ENCODE measurements at places on chromosomes 5 and 9. TPM values are rescaled to one million over a fixed set of nuclear protein-coding genes. Genes with fewer than 3 reads are reported as not detected.

Gene PLAC8L1
- not detected for total RNA-seq

Gene MSANTD3
- total RNA-seq, result 10.8 TPM

Gene GFPT2
- total RNA-seq, result 9.9 TPM

Gene GPR150
- not detected for total RNA-seq

Gene PKD2L2
- not detected for total RNA-seq

Gene PCDHB3
- total RNA-seq, result not detected

Gene LEAP2
- 0.27 TPM for total RNA-seq

Gene HEMGN
- 0.33 TPM for total RNA-seq

Gene IFNA21
- not detected for total RNA-seq

Gene MYO10
- total RNA-seq, result not detected

Gene KCNMB1
- total RNA-seq, result not detected

Gene STKLD1
- 1.8 TPM for total RNA-seq

Gene ARL14EPL
- 0.44 TPM for total RNA-seq

Gene NUTM2F
- total RNA-seq, result not detected

Gene RGS3
- total RNA-seq, result 30.7 TPM

Gene RPS23
- 4,021 TPM for total RNA-seq

Gene QRFP
- total RNA-seq, result not detected
